Right lung (tissue), 10 donors: ENCODE measurements at places on chromosomes 7 and 10. TPM values are rescaled to one million over a fixed set of nuclear protein-coding genes. Genes with fewer than 3 reads are reported as not detected.
A peak's percentile ranks its signal among the peaks of the same experiment; 100 is the strongest.

GRCh38 chr10:13899941-13900340 is 313.2 kb downstream of the PRPF18 start:
- DNase-seq, result no peak

- DNase-seq, result peak; percentile 94
These were observed 8.0 kb upstream of the HSPB1 start for GRCh38 chr7:76294344-76295024.

GRCh38 chr10:80104066-80104926 is 25.8 kb downstream of the TMEM254 start:
- peak; percentile 90 for DNase-seq

GRCh38 chr10:99532687-99533495 is at the start of gene NKX2-3:
TSS of gene NKX2-3 (plus strand) at chr10:99532942. CDS start at chr10:99533132, 190 bp downstream.
- DNase-seq, result no peak

DNA sequence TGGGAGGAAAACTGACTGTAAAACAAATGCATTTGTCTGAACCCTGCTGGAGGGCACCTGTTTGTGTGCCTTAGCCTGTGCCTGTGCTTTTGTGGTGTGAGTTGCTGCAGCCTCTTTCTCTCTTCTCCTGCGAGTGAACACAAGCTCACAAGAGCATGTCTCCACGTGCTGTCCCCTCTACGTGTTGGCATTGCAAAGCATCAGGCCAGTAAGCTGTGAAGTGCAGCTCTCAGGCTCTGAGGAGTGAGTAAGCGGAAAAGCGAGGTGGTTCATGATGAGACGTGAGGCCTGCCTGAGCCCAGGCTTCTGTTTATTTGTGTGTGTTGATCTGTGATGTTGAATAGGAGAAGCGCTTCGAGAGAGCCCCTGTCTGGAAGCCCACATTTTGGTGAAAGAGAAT is 85.6 kb upstream of the PDCD4 start:
- no peak for DNase-seq

GRCh38 chr7:38679419-38679818 is 48.2 kb upstream of the AMPH start:
- DNase-seq, result no peak

SVOPL gene
- polyA plus RNA-seq, result 4.7 TPM

DNA sequence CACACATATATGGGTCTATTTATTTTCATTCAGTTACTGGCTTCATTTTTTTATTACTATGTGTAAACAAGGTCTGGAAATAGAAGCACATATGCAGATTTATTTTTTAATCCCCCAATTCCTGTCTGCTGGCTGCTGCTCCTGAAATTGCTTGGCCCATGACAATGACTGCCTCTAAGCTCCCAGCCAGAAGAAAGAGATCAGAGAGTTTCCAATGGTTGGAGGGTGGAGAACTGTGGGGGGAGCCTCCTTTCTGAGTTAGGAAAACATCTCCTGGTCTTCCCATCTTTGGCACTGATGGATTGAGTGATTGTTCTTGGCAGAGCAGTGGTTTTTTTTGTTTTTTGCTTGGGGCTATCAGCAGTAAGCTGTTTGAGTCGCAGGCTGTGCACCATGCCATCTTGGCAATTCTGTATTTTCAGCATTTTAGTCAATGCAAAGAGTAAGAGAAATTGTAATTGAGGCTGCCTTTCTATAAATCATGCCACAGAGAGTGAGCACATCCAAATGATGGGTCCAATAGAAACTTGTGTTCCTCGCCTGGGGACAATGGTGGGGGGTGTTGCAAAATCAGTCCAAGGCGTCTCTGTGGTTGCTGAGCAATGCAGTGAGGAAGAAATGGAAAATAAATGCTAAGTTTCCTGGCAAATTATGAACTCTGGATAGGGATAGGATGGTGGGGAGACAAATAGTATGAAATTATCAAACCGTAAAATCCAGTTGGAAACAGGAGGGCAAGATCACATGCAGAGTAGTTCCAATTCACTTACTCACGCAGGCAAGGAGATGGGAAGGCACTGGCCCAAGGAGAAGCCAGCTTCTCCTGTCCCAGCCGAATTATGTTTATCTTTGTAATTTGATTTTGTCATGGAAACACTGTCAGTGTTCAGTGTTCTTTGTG is 382.4 kb downstream of the SORCS3 start:
- DNase-seq, result no peak

DNA sequence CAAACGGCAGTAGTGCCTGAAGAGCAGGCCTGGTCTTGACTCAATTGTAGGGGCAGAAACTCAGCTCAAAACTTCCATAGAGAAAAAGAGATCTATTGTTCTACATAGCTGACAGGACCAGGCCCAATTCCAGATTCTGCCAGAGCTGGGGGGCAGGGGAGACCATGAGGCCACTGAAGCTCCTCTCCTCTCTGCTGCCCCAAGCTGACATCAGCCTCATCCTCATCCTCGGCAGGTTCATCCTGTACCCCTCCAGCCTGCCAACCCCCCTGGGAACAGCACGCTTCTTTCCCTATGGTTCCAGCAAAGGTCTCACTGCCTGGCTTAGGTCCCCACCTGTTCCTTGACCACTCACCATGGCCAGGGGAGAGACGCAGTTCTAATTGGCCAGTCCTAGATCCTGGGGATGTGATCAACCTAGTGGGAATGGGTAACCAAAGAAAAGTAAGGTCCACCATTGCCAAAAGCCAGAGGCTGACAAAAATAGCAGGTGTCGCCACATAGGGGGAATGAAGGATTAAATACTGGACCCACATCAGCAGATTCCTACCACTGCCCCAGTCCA is 42.9 kb downstream of the CCDC3 start:
- no peak for DNase-seq

GRCh38 chr7:42138691-42139090 is 98.3 kb downstream of the GLI3 start:
- no peak for DNase-seq

DNA sequence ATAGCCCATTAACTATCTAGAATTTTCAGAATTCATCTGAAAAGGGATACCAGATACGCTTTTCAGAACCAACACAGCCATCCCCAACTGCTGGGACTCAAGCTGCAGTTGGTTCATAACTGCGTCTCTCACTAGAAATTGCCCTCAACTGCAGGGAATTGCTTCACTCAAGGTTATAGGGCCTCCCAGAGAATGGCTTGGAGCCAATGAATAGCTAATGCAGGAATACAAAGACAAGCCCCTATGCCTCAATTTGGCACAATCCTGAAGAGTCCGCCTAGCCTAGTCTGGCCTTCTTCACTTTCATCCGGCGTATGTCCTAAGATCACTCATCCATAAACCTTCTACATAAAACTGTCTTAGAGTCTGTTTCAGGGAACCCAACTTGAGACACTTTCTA is 164.0 kb downstream of the SKAP2 start:
- no peak for DNase-seq

DNA sequence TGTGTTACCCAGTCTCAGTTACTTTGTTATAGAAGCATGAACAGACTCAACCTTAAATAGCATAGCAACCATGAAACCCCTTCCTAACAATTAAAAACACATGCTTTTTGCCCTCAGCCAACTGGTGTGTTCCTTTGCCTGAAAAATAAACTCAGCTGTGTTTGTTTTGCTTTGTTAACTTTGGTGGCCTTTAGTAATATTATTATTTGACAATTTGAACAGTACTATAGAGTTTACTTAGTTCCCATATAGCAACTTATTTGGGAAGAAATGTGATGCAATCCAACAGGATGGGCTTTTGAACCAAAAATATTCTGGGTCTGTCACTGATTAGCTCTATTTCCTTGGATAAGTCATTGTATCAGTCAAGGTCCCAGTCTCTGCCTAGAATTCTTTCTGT is 22.5 kb upstream of the MKLN1 start:
- no peak for DNase-seq

GRCh38 chr7:73683788-73684693 is 644 bp downstream of the BUD23 start:
- DNase-seq, result peak; percentile 6

DNA sequence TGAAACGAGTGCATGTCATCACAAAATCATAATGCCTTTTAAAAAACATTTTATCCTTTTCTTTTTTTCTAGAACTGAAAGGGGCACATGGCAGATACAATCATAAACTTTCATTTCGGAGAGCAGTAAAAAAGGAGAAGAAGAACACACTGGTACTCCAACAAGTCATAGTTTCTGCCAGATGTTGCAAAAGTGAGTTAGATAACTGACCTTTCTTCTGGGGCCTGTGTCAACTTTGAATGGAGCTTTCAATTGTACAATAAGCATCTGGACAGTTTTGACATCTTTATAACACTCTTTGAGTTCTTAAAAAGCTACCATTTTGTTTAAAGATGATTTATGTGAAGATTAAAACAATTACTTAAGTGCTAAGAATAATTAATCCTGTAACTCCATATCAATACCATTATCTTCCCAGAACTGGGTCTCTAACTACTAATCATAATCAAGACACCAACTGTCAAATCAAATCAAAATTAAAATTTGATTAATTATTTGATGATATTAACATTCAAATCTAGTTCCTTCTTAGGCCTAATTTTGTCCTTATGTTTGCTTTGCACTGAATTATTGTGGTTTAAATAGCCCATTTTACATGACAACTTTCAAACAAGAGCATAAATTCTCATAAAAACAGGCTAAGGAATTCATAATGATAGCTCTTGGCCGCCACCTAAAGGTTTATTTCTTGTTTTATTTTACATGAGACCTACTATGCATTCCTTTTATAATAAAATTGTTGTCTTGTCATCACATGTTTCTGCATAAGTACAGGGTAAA is 19.5 kb upstream of the ITGB8 start:
- no peak for DNase-seq

DNA sequence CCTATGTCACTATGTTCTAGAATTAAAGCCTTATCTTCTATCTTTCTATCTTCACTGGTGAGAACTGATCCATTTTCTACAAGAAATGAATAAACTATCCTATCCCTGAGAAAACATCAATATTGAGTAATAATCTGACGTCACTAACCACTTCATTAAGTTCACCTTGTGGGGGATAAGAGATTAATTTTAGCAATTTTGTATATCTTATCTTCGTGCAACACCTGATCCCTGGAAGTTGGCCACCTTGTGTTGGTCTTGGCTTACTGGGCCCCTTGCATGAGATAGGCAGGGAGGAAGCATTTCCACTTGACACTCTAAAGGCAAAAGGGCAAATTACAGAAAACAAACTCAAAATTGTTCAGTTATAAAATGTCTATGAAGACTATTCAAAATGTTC is 20.1 kb upstream of the OR6B1 start:
- DNase-seq, result no peak

GRCh38 chr10:63702092-63702491 is 180.9 kb downstream of the REEP3 start:
- no peak for DNase-seq

GRCh38 chr10:68043030-68043429 is 32.1 kb downstream of the HERC4 start:
- DNase-seq, result no peak

WEE2 gene
- 0.44 TPM for polyA plus RNA-seq

COL26A1 gene
- 5.9 TPM for polyA plus RNA-seq
